ENCODE measurements at places on chromosomes 2 and 18. TPM values are rescaled to one million over a fixed set of nuclear protein-coding genes. Genes with fewer than 3 reads are reported as not detected.

- DNase-seq = no peak
These were observed 13.6 kb upstream of the MSH6 start for GRCh38 chr2:47769318-47769717.

Gene COL4A4
- 2.3 TPM for total RNA-seq

DNA sequence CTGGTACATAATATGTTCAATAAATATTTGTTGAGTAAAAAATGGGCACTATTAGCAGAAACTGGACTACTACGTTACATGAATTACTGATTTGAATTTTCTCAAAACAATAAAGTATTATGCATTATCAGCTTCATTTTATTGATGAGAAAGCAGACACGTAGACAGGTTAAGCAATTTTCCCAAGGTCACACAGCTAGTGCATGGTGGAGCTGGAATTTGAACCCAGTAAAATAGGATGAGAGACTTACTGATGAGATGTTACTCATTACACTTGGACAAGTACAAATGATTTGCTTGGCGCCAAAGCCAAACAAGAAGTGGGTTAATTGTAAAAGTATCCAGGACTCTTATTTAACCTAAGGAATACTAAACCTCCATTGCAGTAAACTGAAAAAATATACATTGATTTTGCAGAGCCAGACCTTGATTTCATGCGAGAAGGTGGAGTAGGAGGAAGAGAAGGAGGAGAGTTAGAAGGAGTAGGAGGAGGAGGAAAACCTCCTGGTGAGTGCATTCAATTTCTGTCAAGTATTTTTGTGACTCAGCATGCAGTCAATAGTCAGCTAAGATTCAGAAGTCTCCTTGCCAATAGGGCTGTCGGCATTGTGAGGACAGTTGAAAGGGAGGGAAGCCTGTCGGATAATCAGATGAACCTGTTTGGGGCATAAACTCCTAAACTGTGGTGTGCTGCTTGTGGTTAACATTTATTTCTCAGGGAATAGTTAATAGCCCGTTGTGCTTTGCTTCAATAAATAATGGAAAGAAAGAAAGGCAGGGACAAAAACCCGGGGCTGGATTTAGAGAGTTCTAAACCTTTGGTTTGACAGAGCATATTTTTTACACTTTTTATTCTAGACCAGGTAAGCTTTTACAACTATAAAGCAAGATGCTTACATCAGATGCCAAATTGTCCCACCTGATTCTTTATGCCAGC lies 77.0 kb upstream of the TACR1 start:
- no peak for DNase-seq

- no peak for DNase-seq
These were observed 186.7 kb downstream of the INSIG2 start for GRCh38 chr2:118274841-118275510.

DNA sequence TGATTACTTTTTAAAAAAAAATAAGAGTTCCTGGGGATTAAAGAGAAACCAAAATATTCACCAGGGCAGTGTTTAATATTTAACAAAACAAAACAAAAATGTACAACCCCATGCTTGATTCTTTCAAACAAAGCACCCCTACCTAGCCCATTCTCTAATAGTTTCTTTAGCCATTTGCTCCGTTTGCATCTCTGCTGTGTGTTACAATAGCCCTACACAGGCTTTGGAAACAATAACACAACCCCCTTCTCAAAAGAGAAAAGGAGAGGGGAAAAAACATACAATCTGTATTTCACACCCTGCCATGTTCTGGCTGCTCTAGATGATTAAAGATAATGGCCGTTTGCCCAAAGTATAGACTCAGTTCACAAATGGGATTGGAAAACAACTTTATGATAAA lies 302.9 kb downstream of the CPS1 start:
- DNase-seq = no peak

Measured in G401 (cell line).